Karpas-422 (cell line): ENCODE measurements at places on chromosomes 1 and 21. TPM values are rescaled to one million over a fixed set of nuclear protein-coding genes. Genes with fewer than 3 reads are reported as not detected.

DNA sequence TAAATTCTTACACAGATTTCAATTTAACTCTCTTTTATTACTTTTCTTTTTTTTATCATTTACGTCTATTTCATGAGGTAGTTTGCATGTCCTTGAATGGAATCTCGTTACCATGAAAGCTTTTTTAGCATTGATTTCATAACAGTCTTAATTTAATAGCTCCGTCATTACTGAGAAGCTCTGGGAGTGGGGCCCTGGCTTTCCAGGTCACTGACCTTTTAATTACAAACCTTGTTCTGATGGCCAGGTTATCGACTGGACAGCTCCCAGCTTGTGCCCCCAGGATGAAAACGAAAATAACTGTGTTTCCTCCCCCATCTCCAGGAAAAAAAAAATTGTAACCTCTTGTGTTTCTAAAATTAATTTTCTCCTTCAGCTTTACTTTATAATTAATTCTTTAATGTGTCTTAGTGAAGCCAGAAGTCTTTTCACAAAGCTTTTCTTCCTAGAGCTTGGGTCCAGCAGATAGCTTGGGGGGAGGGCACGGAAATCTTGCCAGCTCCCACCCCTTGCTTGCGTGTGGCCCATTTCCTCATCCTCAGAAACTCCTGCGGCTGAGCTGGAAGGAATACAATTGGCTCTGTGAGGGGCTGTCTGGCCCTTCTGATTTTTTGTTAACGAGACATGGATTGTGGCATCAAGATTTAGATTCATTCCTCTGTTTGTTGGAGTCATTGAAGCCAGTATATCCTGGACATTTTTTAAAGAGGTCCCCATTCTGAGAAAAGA lies 65.7 kb downstream of the PEX14 start:
- no peak for DNase-seq

The PDC gene
- not detected in 2 replicates for total RNA-seq

DNA sequence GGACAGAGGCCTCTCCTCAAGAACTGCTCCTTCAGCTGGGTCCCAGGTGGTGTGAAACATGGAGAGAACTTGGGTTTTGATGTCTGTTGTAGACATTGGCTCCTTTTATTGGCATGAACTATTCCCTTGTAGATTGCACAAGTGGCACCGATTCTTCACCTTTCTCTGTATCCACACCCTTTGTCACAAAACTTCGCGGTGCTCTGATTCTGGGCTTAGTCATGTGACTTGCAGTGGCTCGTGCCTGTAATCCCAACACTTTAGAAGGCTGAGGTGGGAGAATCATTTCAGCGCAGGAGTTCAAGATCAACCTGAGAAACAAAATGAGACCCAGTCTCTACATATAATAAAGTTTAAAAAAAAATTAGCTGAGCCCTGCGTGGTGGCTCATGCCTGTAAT lies 42.5 kb upstream of the EYA3 start:
- no peak for DNase-seq

DNA sequence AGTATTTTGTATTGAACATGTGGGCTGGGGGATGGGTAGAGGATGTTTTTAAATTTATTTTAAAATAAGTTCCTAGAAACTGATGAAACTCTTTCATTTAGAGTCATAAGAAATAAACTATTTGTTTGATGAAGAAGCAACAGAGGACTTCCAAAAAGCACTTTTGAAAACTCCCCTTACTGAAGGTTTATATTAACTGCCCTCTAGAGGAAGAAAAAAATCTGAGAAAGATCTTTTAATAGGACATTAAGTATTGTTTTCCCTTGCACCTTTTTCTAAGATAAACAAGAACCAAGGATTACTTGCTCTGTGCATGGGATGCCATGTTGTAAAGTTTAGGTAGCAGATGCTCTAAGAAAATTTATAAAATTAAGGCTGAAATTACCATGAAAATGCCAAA lies 14.1 kb downstream of the DISP1 start:
- peak; percentile 46 for DNase-seq

DNA sequence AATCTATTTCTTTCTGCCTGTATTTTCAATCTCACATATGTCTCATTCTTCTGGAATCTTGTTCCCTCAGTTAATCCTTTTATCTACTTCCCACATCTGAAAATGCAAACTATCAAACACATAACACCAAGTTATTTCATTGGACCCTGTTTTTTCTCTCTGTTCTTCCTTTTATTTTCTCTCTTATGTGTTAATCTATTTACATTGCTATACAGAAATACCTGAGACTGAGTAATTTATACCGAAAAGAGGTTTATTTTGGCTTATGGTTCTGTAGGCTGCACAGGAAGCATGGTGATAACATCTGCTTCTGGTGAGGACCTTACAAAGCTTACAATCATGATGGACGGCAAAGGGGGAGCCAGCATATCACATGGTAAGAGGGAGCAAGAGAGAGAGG lies 247.6 kb downstream of the TGFB2 start:
- no peak for DNase-seq

DNA sequence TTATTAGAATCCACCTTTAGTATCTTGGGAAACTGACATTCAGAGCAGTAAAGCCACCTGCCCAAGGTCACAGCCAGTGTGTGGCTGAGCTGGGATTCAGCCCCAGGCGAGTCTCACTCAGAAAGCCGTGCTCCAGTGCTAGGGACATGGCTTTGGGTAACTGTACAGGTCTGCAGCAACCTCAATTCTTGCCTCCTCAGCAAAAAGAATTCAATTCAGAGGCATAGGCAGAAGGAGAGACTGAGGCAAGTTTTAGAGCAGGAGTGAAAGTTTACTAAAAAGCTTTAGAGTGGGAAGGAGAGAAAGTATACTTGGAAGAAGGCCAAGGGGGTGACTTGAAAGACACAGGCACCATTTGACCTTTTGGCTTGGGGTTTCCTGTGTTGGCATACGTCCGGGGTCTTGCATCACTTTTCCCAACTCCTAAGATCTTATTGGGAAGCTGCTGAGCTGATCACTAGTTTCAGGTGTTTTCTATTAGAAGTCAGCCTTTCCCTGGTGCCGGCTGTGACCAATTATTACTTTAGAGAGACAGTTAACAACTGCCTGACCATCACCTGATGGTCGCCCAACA lies 529.3 kb downstream of the MATN1 start:
- DNase-seq: peak; percentile 4

DNA sequence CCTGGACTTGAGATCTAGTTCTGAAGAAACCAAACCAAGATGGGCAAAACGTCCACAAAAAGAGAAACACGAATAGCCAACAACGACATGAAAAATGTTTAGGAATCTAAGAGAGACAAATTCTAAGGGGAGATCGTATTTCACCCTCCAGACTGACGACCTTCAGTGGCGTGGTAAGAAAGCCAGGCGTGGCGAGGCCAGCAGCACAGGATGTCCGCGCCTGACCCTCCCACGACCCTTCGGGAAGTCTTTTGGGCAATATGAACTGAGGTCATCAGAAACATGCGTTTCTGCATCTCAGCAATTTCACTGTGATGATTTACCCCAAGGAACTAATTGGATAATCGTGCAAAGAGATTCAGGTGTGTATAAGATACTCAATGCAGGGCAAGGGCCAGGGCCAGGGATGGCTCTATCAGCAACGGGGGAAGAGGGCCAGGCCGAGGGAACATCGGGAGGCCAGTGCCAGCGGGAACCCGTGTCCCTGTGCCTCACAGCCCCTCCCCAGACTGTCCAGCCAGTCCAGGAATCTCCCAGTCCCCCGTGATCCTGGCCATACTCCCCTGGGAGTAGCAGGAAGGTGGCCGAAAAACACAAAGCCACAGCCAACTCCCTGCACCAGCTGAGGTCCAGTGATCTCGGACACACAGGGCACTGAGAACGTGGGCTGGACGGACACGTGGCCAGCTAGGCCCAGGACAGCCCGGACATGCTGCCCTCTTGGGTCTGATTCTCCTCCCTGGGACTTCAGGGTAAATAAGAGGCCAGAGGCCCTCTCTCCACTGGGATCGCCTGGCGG lies 53.6 kb upstream of the ADARB1 start:
- no peak for DNase-seq

DNA sequence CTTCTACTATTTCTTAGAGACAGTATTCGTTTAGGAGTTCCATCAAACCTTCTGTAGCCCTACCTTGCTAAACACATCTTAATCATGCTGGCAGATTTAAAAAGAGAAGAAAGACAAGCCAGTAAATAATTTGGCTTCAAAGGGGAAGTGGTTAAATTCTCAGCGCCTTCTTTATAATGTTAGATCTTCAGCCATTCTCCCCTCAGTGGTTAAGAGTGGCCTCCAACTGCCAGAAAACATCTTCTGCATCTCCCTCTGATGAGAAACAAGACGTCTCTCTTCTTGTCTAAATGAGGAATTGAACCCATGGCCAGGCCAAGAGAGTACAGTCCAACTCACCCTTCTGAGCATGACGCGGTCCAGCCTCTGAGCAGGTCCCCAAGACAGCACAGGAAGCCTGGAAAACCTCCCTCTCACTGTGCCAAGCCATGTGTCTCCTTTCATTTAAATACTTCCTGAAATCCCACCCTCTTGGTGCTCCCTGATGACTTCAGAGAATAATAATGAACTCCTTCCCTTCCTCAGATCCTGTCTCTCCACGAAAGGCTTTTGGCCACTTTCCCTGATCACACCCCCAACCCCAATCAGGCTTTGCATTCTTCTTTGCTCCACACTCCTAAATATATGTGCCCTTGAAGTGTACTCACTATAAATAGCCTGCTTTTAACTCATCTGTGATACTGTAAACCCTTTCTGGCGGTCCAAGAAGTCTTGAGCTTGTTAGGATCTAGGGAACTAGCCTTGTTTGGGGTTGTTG lies 16.4 kb upstream of the LRRC52 start:
- DNase-seq: no peak

GRCh38 chr1:25095635-25096200 lies 136.6 kb downstream of the SYF2 start:
- no peak for DNase-seq

GRCh38 chr1:11940260-11940921 lies 5.9 kb downstream of the PLOD1 start:
- DNase-seq: no peak

The OVAAL gene
- total RNA-seq: 3.6 and 4.2 TPM in 2 replicates

The IVL gene
- not detected in 2 replicates for total RNA-seq

The OR2C3 gene
- not detected in 2 replicates for total RNA-seq

DNA sequence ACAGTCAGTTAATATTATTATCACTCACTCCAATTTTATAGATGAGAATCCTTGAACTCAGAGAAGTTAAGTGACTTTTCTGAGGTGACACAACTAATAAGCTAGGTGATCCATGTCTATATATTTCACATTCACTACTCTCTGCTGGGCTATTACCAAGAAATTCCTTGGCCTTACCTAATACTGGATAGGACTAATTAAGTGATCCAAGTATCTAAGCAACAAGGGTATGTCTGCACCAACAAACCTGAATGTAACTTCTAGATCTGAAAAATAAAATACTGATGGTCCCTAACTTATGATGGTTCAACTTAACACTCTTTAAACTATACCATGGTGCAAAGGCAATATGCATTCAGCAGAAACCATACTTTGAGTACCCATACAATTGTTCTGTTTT lies 14.8 kb upstream of the CASQ2 start:
- no peak for DNase-seq

- no peak for DNase-seq
Measured at GRCh38 chr1:106194206-106194605, 862.3 kb upstream of the PRMT6 start.

The PDE9A gene
- total RNA-seq: not detected in 2 replicates

The UBXN10 gene
- not detected in 2 replicates for total RNA-seq
